Activated T-helper 9 cell treated with anti-CD3 and anti-CD28 coated beads, Interleukin-2, amount 50 U/mL, for 16 hours (primary cell): ENCODE measurements at places on chromosomes 3 and 15.

- DNase-seq: no peak
Measured at GRCh38 chr3:150936693-150937092, 31.5 kb upstream of the MINDY4B start.

DNA sequence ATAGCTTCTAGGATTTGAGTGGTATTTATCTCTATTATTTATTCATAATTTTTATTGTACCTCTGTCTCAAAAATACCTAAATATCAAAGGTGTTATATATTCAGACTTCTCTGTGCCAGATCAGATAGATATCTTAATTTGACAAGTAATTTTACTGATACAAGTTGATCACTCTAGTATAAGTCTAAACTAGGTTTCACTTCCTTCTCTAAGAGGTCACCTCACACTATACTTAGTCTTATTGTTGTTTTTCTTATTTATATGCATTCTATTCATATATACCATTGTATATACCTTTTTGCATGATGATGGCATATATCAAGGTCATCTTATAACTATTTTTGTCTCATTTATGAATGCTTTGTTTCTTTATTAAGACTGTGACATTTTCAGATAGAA lies 26.4 kb upstream of the HGD start:
- no peak for DNase-seq

DNA sequence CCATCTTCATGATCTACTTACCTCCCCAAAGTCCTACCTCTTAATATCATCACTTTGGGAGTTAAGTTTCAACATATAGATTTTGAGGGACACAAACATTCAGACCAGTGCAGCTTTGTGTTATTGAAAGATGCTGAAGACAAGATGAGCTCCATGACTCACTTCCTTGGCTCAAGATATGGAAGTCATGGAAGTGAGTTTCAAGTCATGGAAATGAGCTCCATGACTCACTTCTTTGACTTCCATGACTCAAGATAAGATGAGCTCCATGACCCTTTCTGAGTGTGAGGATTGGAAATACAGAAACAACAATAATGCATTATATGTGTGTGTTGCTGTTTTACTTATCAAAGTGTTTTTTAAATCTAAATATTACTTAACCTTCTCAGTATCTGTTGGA lies 170.2 kb upstream of the TPRG1 start:
- no peak for DNase-seq

DNA sequence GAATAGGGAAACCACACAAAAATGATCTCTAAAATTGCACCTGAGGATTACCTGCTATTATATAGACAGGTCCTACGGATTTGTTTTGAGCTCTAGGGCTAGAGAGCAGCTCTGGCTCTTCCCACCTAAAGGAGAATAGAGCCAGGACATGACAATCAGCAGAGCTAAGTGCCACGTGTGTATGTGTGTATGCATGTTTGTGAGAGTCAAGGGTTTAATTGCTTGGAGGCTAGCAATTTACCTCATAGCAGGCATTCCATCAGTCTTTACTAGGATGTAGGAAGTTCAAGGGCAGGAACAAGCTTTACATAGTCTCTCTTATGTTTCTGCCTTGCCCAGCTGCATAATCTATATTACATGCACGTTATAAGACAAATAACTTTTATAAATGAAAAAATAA lies 498.2 kb downstream of the NSUN3 start:
- DNase-seq: no peak

DNA sequence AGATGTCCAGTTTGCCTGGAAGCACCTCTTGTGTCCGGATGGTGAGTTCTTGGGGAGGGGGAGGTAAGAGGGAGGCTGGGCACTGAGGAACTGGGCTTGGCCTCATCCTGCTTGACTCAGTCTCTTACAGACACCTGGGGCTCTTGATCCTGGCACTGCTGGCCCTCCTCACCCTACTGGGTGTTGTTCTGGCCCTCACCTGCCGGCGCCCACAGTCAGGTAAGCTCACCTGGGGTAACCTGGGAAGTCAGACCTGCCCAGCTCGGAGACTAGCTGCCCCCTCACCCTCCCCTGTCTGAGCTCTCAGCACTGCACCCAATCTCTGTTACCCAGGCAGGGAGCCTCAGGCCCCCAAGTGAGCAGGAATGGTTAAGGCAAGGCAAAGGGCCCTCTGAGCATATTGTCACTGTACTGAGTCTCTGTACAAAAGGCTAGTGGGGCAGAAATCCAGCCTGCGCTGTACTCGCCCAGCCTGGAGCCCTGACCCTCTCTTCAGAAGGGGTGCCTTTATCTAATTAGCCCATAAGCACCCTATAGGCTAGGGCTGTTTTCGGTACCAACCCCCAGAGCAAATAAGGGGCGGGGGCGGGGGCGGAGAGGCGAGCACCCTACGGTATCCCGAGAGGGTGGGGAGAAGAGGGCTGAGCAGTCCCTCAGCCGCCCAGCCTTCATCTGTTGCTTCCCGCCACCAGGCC lies 2.2 kb upstream of the IL17RC start:
- DNase-seq: no peak

DNA sequence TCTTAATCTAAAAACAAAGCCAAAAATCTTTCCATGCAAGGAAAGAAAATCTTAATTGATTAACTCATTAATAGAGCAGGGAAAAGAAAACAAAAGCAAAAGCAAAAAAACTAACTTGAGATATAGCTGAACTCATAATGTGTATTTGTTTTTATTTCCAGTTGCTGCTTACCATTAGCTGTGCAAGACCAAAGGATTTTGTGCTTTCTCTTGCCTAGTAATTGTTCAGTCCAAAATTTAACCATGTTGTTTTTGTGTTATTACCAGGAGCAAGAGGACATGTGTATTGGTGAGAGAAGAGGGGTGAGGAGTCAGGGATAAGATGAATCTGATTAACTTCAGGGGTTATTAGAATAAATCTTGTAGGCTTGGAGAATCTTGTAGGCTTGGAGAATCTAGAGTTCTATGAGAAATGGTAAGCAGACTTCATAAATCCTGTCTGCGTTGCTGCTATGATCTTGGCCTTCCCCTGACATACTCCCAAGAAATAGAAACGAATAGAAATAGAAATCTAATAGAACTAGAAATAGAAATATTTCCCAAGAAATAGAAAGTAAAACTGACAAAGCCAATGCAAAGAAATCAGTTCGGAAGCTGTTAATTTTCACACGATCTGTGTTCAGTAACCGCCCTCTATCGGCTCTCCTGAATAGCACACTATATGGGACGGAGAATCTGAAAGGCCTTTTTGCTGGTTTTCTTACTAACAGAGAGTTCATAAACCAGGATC lies 72.6 kb upstream of the TNFSF10 start:
- DNase-seq: peak; percentile 8

GRCh38 chr3:161925749-161926360 lies 429.2 kb downstream of the OTOL1 start:
- no peak for DNase-seq

- no peak for DNase-seq
Measured at GRCh38 chr3:60076331-60076730, 1026.5 kb upstream of the CFAP20DC start.

- DNase-seq: no peak
Measured at GRCh38 chr3:111547631-111548030, 5.6 kb downstream of the CD96 start.

- peak; percentile 9 for DNase-seq
Measured at GRCh38 chr3:140942221-140943104, 827 bp downstream of the SLC25A36 start.

- DNase-seq: no peak
Measured at GRCh38 chr3:130259166-130259874, 86.2 kb upstream of the COL6A5 start.

DNA sequence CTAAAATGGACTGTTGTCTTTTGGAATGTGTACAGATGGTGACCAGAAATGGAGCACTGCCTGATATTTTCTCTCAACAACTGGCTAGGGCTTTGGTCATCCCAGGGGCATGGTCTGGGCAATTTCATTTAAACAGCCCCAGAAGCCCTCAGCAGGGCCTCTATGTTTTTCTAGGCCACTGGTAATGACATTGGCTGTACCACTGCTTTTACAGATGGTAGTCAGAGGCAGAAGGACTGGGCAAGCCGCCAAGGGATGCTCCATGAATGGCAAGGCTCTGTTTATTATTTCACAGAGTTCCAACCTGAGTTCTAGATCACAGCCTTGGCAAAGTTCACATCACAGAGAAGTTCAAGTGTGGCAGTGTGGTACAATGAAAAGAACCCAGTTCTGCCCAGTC lies 37.0 kb upstream of the LMCD1 start:
- no peak for DNase-seq

- DNase-seq: no peak
Measured at GRCh38 chr3:58084166-58084565, 75.9 kb downstream of the FLNB start.

DNA sequence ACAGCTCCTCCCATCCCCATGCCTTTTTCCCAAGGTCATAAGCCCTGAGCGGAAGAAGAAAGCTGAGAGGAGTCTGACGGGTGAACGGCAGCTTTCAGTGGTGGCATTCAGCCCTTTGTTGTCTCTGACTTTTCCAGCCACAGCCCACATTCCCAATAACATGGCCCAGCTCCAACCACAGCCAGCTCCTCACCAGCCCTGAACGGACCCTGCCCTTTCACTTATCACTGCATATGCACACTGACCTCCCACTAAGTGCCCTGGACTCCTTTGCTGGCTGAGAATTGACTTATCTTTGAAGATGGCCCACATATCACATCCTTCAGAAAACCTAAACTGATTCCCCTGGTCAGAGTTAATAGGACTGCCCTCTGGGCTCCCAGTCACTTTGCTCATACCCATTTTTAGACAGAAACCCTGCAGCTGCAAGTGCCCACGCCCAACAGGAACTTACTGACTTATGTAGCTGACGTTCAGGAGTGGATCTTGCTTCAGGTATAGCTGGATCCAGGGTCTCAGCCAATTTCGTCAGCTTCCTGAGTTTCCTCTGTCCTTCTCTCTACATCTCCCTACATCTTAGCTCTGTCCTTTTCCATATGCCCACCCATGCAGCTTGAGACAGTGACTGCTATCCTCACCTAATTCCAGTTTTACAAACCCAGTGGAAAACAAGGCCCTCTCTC lies 348.5 kb upstream of the PROK2 start:
- no peak for DNase-seq

GRCh38 chr15:39936187-39936586 lies 2.3 kb downstream of the EIF2AK4 start:
- DNase-seq: no peak

DNA sequence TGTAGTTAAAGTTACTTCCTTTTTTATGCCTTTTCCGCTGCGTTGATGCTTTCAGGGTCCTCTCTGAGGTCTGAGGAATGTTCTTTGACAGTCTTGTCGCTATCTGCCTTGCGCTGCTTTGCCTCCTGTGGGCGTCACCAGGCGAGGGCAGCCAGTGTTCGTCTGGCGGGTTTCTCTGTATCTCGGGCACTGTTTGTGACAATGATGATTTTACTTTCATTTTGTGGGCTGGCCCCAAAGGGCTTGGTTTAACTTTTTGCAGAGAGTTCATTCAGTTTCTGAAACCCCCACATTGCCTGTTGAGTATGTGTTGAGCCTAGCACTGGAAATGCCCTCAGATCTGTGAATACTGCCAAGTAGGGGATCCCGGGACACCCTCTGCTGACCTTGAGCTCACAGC lies 24.6 kb upstream of the SACM1L start:
- peak; percentile 58 for DNase-seq

DNA sequence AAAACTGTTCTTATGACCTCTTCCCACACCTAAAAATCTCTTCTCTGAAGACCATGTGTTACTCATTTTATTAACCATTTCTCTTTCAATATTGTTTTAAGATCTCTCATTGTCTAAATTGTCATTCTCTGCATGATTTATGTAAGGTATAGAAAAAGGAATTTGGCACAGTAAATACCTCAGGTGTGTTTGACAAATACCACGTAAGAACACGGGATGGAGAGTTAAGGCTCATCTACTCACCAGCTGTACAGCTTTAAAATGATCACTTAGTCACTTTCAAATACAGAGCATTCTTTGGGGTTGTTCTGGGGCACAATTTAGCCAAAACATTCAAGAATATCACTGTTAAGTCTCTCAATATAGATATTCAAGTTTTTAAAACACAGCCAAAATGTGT lies 627.1 kb downstream of the MCTP2 start:
- no peak for DNase-seq

DNA sequence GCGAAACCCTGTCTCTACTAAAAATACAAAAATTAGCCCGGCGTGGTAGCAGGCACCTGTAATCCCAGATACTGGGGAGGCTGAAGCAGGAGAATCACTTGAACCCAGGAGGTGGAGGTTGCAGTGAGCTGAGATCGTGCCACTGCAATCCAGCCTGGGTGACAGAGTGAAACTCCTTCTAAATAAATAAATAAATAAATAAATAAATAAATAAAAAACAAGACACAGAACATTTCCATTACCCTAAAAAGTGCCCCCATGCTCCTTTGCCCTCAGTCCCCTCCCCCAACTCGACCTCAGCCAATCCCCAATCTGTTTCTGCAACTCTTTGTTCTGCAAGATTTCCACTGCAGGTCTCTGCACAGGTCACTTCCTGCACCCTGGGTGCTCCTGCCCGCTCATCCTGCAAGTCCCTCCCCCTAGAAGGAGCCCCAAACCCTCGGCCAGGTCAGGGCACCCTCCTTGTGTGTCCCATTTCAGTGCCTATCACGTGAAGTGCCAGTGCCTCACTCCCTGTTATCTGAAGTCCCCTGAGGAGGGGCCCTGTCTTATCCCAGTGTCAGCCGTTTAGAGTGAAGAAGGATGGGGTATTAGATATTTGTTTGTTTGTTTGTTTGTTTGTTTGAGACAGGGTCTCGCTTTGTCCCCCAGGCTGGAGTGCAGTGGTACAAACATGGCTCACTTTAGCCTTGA lies 1.1 kb downstream of the FAM240A start:
- DNase-seq: no peak

- DNase-seq: no peak
Measured at GRCh38 chr3:131762981-131763564, 260.3 kb upstream of the MRPL3 start.

DNA sequence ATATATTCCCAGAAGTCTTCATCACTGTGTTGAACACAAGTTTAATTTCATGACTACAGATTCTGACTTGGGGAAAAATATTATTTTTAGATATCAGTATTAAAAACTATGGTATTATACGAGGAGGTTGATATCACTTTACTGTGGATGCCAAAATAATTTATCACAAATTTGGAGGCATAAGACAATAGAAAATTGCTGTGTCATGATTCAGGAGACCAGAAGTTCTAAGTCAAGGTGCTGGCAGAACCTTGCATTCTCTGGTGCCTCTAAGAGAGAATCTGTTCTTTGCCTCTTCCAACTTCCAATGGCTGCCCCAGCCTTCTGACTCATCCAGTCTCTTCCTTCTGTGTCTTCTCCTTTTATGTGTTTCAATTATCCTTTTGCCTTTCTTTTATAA lies 325.0 kb upstream of the CNTN4 start:
- DNase-seq: no peak

GRCh38 chr3:99999536-99999935 lies 114.8 kb downstream of the FILIP1L start:
- DNase-seq: no peak

DNA sequence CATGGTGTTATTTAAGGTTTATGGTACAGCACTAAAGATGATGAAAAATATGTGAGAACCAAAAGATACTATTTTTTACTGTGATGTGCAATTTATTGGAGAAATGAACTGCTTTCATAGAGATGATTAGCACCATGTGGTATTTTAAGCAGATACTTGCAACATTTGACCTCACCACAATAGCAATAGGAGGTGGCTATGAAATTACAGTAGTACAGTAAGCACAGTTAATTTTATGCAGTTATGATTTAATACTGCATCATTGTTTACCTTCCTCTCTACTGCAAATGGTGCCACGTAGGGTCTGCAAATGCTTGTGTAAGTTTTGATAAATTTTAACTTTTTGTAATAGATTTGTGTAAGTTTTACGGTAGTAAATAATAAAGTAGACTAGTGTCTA lies 14.0 kb downstream of the PYGO1 start:
- DNase-seq: no peak

GRCh38 chr3:54131026-54131605 lies 8.8 kb downstream of the CACNA2D3 start:
- DNase-seq: no peak

- no peak for DNase-seq
Measured at GRCh38 chr3:17686613-17687012, 55.8 kb downstream of the TBC1D5 start.
